ENCODE measurements at places on chromosomes 1 and 21. TPM values are rescaled to one million over a fixed set of nuclear protein-coding genes. Genes with fewer than 3 reads are reported as not detected.

DNA sequence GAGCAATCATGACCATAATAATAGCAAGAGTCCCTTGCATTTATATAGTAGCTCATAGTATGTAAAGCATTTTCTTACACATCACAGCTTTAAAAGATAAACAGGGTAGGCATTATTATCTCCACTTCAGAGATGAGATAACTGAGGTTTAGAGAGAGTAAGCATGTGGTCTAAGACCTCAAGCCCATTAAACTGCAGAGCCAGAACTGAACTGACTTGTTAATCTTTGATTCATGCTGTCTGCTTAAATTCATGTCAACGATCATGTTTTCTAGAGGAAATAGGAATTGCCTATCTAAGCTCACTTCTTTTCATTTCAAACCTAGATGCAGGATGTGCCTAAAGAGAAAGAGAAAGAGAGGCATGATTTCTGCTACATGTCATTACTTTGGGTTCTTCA lies 524.8 kb downstream of the PTPRC start:
- DNase-seq: no peak

DNA sequence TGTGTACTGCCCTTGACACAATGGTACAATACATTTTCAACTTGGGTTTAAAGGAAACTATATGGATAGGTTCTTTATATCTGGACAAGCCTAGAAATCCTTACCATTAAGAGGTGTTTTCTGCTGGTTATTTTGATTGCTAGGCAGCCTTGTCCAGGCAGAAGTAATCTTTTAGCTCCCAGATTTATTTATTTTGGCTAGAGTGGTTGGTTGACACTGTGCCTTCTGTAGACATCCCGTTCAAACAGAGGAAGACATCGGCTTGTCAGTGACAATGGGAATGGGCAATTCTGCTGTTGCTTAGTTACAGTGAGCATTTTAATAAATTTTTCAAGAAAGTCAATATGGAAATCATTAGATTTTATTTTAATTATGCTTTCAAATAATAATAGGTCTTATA lies 138.8 kb downstream of the VPS13D start:
- no peak for DNase-seq

DNA sequence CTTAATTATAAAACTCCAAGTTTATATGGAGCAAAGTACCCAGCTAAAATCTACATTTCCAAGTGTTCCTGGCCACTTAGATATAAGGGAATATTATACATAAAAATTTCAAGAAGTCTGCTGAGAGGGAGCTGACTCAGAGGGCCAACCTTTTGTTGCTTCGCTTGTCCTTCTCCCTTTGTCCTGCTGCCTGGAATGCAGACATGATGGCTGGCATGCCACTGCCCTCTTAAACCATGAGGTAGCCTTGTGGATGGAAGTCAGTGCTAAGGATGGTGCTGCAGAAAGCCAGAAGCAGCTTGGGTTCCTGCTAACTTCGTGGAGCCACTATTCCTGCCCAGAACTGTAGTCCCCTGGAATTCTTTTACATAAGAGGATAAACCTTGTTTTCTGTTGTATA lies 38.9 kb upstream of the SRP9 start:
- no peak for DNase-seq

GRCh38 chr1:15251857-15252835 lies 5.1 kb downstream of the FHAD1 start:
- no peak for DNase-seq

DNA sequence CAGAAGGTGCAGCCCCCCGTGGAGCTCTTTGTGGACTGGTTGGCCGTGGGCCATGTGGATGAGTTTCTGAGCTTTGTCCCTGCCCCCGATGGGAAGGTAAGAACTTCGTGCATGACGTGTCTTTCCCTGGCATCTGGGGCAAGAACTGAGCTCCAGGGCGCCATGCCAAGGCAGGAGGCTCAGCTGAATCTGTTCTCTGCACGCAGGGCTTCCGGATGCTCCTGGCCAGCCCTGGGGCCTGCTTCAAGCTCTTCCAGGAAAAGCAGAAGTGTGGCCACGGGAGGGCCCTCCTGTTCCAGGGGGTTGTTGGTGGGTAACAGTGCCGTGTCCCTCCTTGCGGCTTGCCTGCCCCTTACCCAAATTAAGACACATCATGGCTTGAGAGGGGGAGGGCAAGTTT lies 27.7 kb downstream of the PADI3 start:
- peak; percentile 90 for DNase-seq

EDEM3 gene
- 26.4 TPM for total RNA-seq

PGLYRP3 gene
- total RNA-seq: not detected
